ENCODE measurements at places on chromosomes 1 and 21.

DNA sequence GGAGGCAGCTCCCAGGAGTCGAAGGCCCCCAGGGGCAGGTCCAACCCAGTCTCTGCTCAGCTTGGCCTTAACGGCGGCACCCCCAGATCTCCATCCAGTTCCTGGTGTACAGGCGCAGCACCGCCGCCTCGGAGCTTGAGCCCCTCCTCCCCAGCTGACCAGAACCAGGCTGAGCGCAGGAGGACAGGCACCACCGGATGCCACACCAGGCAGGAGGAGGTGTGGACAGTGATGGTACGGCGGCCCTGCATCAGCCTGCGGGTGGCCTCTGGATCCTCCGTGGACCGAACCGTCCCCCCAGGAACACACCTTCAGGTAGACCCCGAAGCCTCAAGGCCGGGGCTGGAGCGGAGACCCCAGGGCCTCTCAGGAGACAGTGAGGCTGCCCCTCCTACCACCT lies 16.4 kb downstream of the SLC66A1 start:
- DNase-seq, result no peak

GRCh38 chr1:174324939-174325338 lies 122.8 kb upstream of the GPR52 start:
- DNase-seq, result no peak

DNA sequence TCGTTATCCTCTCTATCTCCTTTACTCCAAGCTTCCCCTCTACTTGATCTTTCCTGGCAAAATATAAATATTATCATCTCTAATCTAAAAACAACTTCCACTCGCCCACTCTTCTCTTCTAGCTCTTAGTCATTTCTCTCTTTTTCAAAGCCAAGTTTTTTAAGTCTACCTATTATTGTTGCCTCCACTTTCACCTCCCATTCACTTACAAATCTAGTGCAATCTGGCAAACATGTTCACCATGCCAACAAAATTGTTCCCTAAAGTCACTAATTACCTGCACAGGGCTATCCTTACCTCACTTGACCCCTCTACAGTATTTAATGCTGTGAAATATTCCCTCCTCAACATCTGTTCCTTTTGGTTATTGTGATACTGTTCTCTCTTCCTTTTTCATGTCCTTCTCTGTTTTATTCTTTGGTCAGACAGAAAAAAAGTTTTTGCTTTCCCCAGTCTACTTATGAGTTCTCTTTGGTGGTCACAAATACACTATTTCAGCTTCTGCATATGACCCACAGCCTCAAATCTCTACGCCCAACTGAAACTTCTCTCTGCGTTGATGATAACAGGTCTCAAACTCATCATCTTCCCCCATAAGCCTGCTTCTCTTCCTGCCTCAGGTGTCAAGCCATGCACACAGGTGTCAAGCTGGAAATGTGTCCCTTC lies 31.9 kb upstream of the RAP1A start:
- DNase-seq, result no peak

- DNase-seq, result no peak
Measured at GRCh38 chr1:175630076-175630475, 113.3 kb downstream of the TNR start.

DNA sequence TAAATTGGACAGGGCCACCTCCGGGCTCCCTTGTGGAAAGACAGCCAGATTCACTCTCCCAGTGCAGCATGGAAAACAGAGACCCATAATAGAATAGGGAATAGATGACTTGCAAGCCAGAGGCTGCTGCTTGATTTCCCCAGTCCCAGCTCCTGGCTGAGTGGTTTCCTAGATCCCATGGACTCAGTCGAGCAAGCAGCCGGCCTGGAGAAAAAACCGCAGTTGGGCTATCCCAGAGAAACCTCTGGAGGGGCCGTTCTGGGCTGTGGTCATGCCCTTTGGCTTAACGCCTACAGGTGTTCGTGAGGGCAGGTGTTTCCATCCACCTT lies 61.7 kb downstream of the ELK4 start:
- no peak for DNase-seq

- DNase-seq, result no peak
Measured at GRCh38 chr1:186102547-186103148, 272.4 kb downstream of the TPR start.
